Small intestine (tissue), 16 donors: ENCODE measurements at places on chromosomes 6 and 20. TPM values are rescaled to one million over a fixed set of nuclear protein-coding genes. Genes with fewer than 3 reads are reported as not detected.

DNA sequence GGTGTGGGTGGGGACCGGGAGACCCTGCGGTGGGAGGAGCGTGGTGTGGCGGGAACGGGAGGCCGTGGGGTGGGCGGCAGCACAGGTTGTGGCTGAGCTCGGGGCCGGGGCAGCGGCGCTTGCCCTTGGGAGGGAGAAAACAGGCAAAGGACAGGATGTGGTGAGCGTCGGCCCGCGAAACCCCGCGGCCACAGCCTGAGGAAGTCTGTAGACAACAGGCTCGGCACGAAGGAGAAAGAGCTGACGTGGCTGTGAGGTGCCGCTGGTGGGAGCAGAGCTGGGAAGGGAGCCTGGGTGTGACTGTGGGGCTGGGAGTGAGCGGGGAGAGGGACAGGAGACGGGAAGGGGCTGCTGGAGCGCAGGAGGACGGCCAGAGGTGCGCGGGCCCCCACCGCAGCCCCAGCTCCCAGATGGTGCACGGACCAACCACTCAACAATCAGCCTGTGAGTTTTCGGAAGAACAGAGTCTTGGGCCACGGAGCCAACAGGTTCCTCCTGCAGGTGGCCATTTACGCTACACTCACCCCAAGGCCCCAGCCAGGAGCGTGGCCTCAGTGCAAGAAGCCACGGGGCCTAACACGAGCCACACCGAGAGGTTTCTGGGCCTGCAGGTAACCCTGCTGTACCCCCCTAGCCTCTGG is 202.8 kb downstream of the DLL1 start:
- DNase-seq: no peak

Gene SLPI
- polyA plus RNA-seq: 11.2 TPM

DNA sequence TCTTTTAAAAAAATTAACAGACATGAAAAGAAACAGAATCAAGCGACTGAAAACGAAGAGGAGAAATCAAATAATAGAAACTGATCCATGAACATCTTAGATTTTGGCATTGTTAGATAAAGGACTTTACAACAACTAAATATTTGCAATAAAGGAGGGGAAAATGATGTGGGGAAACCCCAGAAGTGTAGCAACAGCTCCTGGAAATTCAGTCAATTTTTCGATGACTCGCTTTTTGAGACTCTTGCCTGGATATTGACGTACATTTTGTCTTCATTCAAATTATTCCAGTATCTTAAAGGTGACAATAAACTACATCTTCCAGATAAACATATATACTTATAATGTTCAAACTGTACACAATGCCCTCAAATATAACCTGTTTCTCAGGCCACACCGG is 44.1 kb downstream of the ADGB start:
- no peak for DNase-seq

Gene NOX3
- polyA plus RNA-seq: not detected

Gene ZSCAN16
- 15.4 TPM for polyA plus RNA-seq

Gene ECT2L
- not detected for polyA plus RNA-seq

Gene ENPP4
- polyA plus RNA-seq: 14.4 TPM

Gene SEMG1
- 0.16 TPM for polyA plus RNA-seq

Gene POM121L2
- not detected for polyA plus RNA-seq

DNA sequence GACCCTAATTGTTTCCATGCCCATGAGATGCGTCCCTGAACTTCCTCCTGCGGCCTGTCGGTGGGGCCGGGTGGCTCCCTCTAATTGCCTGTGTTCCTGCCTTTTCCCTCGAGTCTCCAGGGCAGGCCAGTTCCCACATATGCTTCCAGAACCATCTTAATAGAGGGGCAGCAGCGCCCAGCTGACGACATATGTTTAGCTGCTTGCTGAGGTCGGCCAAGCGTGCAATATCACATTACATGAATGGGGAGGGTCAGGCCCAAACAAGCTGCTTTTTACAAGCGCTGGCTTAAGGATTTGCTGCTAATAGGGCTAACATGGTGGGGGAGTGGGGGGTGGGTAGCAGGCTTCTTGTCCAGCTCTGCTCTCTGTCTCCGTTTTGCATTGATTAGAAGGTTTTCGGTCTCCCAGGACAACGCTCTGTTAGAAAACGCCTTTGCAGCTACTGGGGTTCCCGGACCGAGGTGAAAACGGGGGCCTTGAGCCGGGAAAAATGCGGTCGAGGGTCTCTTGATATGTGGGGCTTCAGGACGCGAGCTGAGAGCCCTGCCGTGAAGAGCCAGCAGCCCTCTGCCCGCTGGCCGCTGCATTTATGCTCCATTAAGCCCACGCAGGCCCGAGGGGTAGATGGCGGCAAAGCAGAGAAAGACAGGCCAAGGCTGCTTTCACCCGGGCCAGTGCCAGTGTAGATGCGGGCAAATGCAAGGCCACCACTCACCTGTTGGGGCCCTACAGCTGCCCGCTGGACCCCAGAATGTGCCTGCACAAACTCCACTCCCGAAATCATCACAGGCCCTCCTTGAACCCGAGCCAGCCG is 308.5 kb downstream of the BMP7 start:
- peak; percentile 15 for DNase-seq

Gene SLC22A23
- polyA plus RNA-seq: 12.2 TPM

DNA sequence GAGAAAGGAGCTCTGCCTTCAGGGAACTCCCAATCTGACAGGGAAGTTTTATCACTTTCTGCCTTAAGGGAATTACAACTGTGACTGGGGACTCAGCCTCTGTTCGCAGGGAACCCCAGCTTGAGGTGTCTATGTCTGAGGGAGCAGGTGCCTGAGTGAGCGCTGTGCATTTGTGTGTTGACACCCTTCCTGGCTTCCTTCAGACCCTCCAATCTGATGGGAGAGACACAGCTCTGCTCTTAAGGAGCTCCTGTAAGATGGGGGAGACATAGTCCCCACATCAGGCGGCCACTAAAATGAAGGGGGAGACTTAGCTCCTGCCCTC is 62.3 kb downstream of the MRPL14 start:
- no peak for DNase-seq

Gene PRSS16
- 24.8 TPM for polyA plus RNA-seq

DNA sequence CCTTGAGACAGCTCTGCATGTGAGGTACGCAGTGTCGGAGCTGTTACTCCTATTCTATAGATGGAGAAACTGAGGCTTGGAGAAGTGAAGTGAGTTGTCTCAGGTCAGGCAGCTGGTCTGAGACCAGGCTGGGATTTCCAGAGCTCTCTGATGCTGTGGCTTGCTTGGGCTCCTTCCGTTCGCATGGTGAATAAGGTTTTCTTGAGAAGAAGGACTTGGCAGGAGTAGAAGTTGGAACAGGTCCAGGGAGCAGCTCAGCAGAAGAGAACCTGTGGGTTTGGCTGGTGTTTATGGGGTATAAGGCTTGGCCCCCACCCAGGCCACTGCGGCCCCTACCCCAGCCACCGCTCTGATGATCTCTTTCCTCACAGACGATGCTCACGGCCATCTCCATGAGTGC is 7.4 kb downstream of the SLC12A5 start:
- DNase-seq: no peak

Gene NDUFAF5
- polyA plus RNA-seq: 34.0 TPM

DNA sequence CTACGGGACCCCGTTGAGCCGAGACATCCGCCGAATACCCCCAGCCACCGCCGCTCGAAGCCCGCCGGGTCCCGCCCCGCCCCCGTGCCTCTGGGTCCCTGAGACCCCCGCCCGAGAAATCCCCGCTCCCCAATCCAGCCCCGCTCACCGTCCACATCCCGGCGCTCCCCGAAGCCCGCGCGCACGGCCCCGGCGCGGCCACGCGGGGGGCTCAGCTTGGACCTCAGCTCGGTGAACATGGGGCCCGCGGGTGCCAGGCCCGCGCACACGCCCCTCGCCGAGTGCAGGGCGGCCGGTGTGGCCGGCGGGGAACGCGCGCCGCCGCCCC is 249 bp downstream of the SAMD10 start:
- DNase-seq: no peak

DNA sequence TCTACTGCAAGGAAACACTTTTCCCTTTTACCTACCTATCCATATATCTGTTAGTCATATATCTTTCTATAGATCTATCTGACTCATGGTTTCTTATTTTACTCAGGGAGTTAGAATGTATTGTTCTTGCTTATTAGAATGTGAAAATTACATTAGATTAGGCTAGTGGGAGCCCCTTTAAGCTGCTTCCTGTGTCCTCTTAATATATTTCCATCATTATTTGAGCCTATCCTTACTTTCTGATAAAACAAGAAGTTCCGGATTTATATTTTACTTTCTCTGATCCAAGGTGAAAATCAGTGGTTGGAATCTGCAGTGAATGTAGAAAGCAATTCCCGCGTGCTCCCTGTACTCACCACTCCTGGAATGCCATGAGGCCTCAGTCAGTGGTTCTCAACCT is 31.0 kb downstream of the CST2 start:
- DNase-seq: no peak

DNA sequence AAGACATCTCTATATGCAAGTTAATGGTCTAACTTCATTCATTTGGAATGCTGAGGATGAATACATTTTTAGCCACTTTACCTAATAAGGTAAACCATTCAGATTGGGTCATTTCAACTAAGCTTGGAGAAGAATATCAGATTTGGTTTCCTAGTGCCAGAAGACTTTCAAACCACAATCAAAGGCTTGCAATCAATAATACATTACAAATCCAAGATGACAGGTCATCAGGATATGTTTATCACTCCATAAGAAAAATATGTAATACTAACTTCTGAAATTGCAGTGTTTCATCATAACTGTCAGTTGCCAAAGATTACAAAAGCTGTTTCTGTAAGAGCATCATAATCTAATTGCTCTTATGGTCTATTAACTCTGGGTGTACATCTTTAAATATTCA is 654.0 kb downstream of the COL12A1 start:
- DNase-seq: no peak

Gene RAD21L1
- polyA plus RNA-seq: not detected

Gene PRDM1
- polyA plus RNA-seq: 2.3 TPM
